Globus pallidus (tissue), 1 donor: ENCODE measurements at places on chromosomes 6 and 20.

DNA sequence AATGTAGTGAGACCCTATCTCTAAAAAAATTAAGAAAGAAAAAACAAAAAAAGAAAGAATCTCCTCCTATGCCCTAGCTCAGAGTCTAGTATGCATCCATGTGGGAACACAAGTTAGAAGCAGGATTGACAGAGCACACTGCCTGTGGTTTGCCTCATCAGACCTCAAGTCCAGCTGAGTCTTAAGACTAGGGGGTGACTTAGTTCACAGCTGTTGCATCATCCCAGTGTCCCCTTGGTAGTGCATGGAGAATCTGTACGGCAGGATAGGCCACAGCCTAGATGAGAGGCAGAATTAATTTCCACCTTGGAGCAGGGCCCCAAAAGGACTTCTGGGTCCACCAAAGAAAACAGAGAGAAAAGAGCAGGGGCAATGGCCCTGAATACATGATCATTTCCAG lies 13.7 kb downstream of the PNPLA1 start:
- no peak for DNase-seq

DNA sequence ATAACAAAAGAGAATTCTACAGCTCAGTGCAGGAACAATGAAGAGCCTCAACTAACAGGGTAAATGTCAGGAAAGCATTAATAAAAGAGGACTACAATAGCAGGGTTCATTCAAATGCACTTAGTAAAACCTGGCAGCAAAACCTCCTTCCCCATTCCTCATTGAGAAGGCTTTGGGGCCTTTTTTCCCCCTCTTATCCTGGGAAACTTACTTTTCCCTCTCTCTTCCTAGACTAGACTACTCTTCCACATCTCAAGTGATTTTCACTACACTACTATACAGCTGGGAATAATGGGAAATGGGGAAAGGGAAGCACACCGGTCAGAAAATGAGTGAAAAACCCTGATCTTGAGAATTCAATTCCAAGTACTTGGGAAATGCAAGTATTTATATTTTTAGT lies 10.1 kb downstream of the ROMO1 start:
- DNase-seq, result no peak

DNA sequence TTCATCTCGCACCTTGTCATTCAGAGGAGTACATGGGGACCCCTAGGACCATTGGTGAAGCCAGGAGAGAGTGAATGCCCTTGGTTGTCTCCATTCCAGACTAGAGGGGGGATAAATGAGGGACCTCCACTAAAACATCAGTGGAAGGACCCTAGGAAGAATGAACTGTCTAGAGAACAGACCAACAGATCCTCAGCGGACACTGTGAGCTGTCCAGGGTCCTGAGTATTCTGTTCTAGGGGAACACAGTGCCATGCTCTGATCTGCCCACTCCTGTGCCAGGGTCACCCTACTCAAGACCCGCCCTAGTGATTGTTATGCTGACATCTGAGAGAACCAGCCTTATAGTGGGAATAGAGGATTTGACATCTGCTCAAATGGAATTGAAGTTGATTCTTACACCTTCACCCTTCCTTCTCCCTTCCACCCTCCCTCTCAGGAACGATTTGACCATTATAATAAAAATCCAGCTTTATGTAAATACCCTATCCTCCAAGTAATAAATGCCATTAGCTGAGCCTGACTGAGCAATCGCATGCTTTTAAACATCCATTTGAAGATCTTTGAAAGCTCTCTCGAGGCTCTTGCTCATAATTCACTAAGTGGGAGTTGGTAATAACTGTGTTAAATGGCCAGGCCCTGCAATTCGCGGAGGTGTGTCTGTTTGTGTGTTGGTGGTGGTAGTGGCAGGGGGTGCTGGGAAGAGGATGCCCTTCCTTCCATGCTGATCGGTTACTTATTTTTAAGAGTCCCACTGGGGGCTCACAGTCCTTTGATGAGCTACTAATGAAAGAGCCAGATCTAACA lies 43.6 kb upstream of the SLC32A1 start:
- no peak for DNase-seq

DNA sequence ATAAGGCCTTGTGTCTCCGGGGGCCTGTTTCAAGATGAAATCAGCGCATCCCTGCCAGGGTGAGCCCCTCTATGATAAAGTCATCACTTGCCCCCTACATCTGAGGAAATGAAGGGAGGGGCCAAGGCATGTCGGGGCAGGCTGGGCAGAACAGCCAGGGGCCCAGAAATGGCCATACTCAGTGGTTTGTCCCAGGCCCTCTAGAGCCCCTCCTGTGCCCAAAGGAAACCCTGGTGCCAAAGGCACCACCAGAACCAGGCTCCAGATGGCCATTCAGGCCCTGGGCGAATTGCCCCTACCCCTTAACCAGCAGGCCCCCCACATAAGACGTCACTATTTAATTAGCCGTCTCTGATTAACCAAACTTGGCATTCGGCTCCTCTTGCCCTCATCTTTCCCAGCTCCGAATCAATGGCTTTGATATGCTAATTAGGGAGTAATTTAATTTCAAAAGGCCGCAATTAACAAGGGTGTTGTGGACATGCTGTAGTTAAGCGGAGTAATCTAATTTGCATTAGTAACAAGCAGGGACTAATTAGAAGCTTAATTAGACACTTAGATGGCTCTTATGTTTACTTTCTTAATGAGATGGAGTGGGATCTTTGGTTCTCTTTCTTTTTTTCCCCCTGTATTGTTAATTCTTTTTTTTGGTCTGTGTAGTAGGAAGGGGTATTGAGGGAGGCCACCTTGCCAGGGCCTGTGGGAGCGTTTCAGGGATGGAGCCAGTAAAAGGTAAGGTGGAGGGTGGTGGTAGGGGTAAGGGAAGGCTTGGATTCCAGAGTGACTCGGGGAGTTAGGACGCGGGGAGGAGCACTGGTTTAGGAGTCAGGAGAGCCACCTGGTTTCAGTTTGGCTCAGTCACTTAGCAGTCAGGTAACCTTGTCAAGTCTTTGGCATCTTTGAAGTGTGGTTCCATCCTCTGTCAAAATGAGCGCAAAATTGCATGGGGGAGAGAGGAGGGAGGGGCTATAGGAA lies 9.4 kb downstream of the FOXP4 start:
- DNase-seq, result no peak

DNA sequence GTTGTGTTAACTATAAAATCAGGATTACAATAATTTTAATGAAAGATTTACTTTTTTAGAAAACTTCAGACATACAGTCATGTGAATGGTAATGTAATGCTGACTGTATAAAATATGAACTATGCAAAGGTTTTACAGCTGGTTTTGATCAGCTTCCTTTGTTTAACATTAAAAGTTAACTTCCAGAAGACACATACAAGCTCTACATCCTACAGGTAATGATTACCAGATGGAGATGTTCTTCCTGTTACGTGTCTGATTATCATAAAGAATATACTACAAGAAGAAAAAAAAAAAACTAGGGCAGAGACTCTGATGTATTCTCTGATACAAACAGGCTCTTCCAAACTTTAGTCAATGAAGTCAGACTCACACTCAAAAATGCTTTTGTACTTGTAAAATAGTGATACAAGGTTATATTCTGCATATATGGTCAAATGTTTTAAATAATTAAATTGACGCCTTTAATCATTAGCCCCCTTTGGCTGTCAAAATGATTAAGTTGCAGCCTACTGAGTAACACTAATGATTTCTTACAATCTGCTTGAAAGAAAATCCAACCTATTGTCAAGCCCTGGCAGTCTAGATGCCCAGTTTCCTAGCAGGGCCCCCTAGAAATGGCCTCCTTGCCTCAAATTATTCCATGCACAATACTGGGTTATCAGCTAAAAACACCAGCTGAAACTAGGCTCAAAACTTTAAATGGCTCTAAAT lies 251.8 kb upstream of the RUNX2 start:
- no peak for DNase-seq

- DNase-seq, result no peak
Measured at GRCh38 chr6:37982317-37982716, 162.8 kb downstream of the ZFAND3 start.
